Fibroblast of skin of right biceps (primary cell): ENCODE measurements at places on chromosomes 16 and 17.
A peak's percentile ranks its signal among the peaks of the same experiment; 100 is the strongest.

- no peak for DNase-seq
Observed at GRCh38 chr16:55809851-55810250, 23.0 kb downstream of the CES1 start.

GRCh38 chr16:74667255-74667700 is 601 bp upstream of the RFWD3 start:
- peak; percentile 40 for DNase-seq

DNA sequence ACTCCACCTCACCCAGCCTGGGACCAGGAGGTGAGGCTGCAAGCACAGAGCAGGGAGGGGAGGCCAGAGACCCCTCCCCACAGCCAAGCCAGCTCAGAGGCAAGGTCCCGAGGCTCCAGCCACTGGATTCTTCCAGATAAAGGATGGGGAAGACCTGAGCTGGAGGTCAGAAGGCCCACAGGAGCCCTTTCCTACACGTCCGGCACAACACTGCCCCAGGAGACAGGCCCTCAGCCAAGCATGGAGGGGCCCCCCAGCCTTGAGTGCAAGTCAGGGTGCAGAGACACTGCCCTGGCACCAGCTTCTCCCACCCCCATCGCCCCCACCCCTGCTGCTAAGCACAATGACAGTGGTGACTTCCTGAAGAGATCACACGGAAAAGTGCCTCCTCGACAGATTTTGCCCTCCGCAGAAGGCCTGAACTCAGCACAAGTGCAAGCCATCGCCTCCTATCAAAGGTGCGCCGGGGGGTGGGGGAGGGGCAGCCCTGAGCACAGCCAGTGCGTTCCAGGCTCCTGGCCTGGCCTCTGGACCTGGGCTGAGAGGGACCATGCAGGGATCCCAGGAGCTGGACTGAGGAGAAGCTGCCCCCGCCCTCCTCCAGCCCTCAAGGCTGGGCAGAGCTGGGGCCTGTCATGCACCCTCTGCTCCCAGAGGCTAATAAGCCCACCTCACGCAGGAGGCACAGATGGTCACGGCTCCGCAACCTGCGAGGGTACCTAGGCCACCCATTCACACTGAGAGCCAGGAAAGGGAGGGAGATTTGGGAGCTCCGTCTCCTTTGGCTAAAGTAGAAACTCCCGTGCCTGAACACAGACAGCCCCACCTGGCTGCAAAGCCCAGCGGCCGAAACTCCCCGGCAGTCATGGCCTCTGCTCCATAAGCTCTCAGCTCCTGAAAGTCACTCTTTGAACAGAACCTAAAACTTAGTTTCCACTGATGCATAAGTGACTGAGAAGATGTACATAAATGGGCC is 2.7 kb downstream of the MAFG start:
- no peak for DNase-seq

GRCh38 chr17:82678265-82678891 is 20.1 kb downstream of the RAB40B start:
- no peak for DNase-seq

GRCh38 chr16:87790292-87791100 is 24.7 kb upstream of the KLHDC4 start:
- peak; percentile 22 for DNase-seq

DNA sequence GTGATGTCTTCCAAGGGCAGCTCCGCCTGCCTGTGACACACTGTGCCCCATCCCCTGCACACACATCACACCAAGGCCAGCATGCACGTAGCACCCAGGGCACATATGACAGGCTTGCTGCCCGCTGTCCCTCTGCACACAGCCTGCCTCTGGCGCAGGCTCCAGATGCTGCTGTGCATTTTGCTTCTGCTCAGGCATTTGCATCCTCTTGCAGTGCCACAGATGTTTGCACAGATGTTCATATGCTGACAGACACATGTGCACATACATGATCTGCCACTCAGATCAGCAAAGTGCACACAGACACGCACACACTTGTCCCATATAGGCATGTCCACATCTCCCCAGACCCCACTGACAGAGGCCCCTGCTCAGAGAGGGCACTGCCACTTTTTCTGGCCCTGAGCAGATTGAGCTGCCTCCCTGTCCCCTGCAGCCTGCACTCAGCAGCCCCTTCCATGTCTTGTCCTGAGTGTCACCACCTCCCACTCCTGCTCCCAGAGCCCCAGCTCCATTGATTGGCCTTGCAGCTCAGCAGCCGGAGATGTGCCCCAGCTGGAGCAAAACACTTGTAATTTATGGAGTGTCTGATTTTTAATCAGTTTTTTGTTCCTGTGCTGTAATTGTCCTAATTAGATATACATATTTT is 115.1 kb upstream of the RPL38 start:
- no peak for DNase-seq

- DNase-seq, result peak; percentile 19
Observed at GRCh38 chr17:68089881-68090280, 54.3 kb downstream of the KPNA2 start.

DNA sequence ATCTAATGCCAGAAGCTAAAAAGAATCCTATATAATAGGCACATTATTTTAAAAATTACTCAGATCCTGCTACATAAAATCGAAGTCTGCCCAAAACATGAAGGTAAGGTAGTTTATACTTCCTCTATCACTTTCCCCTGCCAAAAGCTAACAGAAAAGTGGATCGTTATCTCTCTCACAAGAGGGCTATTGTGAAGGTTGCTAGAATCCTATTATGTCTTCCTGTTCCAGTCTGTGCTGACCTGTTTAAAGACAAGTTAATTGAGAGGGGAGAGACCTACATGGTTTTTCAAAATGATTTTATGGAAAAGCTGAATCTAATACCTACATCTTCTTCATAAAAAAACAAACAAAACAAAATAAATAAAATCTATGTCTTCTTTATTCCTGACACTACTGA is 1410.9 kb upstream of the CDH8 start:
- no peak for DNase-seq

DNA sequence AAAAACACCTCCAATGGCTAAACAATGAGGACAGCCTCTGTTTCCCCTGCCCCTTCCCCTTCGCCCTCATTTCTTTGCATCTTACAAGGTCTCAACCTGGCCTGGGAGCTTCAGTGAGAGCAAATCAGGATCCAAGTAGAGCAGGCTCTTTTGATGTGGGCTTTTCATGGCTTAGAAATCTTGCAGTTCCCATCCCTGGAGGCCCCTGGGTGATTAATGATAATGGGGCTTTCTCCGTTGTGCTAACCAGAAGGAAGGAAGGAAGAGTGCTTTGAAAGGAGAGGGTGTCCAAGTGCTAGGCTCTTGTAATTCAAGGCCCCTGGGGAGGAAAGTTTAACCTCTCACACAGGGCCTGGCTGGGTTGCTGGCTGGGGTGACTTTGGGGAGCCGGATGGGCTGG is 18.5 kb upstream of the IRX3 start:
- no peak for DNase-seq

- DNase-seq, result no peak
Observed at GRCh38 chr16:9183682-9184353, 92.4 kb downstream of the HAPSTR1 start.

- no peak for DNase-seq
Observed at GRCh38 chr17:38333635-38334295, 10.0 kb downstream of the GPR179 start.

GRCh38 chr17:48504953-48505352 is 25.9 kb downstream of the HOXB1 start:
- DNase-seq, result no peak

DNA sequence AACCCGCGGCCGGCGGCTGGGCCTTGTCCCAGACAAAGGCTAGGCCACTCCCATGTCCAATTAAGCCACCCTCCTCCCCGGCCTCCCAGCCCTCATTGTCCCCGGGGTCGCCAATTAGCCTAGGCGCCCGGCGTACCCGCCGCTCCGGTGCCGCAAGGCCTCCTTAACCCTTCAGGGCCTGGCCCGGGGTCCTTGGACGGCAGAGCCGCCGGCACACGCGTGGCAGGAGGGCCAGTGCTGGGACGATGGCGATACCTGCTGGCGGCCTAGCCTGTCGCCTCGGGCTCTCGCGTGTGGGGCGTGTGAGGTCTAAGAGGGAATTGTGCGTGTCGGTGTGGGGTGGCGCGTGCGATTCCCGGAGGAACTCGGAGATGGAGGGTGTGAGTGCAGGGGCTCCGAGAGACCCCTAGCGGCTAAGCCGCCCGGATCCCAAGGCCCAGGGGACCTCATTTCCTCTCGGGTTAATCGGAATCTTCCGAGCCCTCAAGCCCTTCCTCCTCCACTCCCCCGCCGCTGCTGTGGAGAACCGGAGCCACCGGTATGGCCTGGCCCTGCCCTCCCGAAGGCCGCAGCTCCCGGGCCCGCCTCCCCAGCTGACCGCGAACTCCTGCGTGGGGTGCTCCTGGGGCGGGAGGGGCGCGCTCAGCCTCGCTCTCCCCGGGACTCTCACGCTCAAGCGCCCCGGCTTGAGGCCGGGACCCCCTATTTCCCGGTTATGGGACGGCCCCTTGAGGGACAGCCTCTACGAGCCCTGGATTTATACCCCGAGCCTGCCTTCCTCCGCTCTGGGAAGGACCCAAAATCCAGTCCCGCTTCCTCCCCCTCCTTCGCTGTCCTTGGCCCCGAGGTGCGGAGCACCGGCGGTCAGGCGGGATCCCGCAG is 11.9 kb downstream of the TBX2 start:
- DNase-seq, result peak; percentile 50

GRCh38 chr17:44541884-44542581 is 15.3 kb upstream of the FZD2 start:
- DNase-seq, result peak; percentile 46

DNA sequence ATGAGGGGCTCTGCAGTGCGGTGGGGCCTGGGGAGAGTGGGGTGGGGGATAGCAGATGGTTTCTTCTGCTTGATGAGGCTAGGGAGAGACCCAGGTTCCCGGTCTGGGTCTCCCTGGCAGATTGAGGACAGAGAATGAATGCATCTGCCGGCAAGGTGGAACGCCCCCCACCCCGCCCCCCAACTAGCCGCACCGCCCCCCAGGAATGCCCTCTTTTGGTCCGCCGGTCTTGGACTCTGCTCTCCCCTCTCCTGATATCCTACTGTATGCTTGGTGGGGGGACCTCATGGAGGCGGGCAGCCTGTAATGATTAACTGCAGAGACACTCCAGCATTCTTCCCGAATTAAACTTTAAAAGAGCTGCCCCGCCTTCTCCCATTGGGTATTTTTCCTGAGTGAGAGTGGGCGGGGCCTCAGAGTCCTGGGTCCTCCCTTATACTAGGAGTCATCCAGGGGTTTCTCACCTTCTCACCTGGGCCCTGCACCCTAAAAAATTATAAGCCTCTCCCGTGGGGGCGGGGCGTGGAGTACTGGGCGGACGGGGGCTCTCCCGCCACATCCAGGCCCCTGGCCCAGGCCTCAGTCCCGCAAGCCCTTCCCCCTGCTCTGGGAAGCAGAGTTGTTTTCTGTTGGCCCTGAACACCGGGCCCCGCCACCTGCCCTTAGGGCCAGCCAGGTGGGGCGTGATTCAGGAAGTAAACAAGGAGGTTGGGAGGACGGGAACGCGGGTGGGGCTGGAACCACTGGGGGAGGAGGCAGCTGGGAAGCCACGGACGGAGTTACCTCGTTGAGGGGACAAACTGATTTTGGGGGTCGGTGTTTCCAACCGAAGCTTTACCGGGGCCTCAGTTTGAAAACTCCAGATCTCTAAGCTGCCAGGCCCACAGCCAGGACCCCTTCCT is 1.5 kb downstream of the GRB7 start:
- DNase-seq, result peak; percentile 66

DNA sequence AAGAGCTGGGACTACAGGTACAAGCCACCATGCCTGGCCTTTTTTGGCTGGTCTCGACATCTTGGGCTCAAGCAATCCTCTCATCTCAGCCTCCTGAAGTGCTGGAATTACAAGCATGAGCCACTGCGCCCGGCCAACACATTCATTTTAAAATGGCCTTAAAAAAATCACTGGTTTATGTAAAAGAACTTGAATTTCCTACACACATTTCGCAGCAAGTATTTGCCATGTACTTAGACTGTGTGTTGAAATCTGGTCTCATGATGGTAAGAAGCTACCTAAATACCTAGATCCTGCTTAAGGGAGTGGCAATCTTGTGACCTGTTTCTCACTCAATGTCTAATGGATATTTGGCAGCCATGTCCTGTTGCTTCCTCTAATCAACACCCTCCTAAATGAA is 8.5 kb upstream of the CYTH1 start:
- DNase-seq, result no peak

DNA sequence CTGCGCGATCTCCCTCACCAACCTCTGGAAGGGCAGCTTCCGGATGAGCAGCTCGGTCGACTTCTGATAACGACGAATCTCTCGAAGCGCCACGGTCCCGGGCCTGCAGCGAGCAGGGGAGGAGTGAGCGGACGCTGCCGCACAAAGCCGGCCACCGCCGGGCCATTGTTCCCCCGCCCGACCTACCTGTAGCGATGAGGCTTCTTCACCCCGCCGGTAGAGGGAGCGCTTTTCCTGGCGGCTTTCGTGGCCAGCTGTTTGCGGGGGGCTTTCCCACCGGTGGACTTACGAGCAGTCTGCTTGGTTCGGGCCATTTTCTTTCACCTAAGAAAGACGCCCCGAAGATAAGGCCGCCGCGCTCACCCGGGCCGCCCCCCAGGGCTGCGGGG is 5.8 kb upstream of the UNK start:
- DNase-seq, result no peak

DNA sequence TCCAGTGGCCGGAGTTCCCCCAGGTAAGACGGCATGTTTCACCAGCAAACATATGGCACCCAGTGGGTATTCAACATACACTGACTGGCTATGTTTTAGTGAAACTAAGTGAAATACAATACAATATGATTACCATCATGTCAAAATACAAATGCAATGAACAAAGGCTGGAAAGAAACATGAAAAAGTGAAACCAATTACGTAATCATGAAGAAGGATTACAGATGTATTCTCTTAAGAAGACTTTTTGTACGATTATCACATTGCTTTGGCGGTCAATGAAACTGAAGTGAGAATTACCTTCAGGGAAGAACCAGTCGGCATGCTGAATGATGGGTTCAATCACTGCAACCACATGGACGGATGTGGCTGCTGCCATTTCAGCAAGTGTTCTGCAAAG is 71.7 kb downstream of the ARHGAP17 start:
- no peak for DNase-seq

DNA sequence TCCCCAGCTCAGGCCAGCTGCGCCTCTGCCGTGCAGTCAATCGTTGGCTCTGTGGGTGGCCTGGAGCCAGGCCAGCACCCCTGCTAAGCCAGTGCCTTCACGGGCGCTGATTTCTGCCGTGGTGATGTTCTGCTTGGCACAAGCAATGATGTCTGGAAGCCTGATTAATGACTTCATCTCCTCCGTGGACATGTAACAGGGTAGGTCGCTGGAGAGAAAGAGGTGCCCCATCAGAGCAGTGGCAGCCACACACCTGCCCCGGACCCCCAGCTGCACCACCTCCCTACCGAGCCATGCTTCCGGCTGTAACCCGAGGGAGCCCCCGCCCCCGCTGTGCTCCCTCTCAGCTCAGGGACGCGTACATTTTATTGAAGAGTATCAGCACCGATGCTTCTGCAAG is 1.9 kb downstream of the ARL16 start:
- DNase-seq, result no peak

GRCh38 chr17:74592087-74592990 is at the start of gene CD300LD:
Gene CD300LD (minus strand): TSS chr17:74592283. CDS start chr17:74592202, 81 bp downstream.
- no peak for DNase-seq

- no peak for DNase-seq
Observed at GRCh38 chr17:4514206-4514605, 15.5 kb downstream of the SPNS2 start.
